Renal cortical epithelial cell (primary cell): ENCODE measurements at places on chromosomes 7 and 10. TPM values are rescaled to one million over a fixed set of nuclear protein-coding genes. Genes with fewer than 3 reads are reported as not detected.
A peak's percentile ranks its signal among the peaks of the same experiment; 100 is the strongest.

TRIM73 gene
- 0.35 and 1.2 TPM in 2 replicates for total RNA-seq

ICA1 gene
- total RNA-seq: 13.7 and 26.6 TPM in 2 replicates

DOCK4 gene
- total RNA-seq: 24.5 and 50.4 TPM in 2 replicates

GRCh38 chr7:79245623-79246249 is 207.7 kb downstream of the MAGI2 start:
- DNase-seq: no peak

MOGAT3 gene
- total RNA-seq: not detected in 2 replicates

- DNase-seq: no peak
Observed at GRCh38 chr7:70131817-70132216, 533.5 kb downstream of the AUTS2 start.

DNA sequence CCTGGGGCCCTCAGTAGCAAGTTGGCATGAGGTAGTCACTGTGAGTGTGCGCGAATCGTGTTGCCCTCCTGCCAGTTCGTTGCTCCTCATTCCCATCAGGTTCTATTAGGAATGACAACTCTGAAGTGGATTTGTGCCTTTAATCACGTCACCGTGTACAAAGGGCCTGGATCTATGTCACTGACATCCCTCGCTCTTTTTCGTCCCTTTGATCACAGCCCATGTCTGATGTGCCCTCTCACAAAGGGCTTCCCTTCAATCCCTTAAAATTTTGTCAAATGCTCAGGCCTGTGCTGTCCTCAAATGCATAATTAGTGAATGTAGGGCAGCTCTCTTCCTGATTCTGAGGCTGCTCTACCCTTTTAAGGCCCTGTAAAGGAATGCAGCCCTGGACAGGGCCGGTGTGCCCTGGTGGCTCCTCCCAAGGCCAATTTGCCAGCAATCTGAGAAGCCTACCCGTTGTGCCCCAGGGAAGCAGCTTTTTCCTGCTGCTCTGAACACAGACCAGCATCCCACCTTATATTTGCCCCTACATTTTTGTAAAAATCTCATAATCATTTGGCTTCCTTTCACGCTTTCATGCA is 93.6 kb downstream of the TMEM178B start:
- no peak for DNase-seq

CTAGE6 gene
- total RNA-seq: 1.0 TPM in 1 of 2 replicates, not detected in the other

ITPRIP gene
- total RNA-seq: 5.6 and 8.1 TPM in 2 replicates

DGKI gene
- total RNA-seq: 8.0 and 17.5 TPM in 2 replicates

OGDHL gene
- 7.1 and 58.5 TPM in 2 replicates for total RNA-seq

DNA sequence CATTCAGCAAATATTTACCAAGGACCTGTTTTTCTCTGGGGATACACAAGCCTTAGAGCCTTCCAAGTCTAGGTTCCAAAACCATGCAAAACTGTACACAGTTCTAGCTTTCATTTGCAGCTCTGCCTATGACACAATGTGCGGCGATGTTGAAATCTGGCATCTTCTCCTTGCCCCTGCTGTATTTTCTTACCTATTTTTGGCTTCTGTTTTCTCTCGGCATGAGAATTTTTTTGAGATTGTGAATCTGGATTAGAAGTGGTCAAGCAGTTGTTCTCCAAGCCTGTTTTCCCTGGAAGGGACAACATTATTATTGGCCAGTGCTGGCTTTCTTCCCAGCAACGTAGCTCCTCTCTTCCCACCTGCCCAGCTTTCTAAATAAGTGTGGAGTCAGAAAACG is 176.3 kb downstream of the CREB5 start:
- DNase-seq: no peak

DNA sequence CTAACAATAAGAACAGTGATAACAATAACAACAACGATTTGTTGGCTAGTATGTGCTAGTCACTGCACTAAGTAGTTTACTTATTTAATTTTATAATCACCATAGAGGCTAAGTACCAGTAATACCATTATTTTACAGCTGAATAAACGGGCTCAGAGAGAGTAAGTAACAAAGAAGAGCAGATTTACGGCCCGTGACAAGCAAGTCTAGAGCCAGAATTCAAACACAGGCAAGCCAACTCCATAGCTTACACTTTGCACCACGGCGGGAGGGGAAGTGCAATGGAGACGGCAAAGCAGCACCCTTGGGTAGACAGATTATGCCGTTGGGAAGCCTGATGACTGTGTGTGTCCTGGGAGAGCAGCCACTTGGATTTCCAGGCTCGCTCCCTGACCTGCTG is 1.2 kb upstream of the OR6V1 start:
- DNase-seq: no peak

P4HA1 gene
- total RNA-seq: 184 and 302 TPM in 2 replicates

TLL2 gene
- total RNA-seq: 14.1 and 21.4 TPM in 2 replicates

GPC2 gene
- total RNA-seq: 1.6 and 2.3 TPM in 2 replicates

DNA sequence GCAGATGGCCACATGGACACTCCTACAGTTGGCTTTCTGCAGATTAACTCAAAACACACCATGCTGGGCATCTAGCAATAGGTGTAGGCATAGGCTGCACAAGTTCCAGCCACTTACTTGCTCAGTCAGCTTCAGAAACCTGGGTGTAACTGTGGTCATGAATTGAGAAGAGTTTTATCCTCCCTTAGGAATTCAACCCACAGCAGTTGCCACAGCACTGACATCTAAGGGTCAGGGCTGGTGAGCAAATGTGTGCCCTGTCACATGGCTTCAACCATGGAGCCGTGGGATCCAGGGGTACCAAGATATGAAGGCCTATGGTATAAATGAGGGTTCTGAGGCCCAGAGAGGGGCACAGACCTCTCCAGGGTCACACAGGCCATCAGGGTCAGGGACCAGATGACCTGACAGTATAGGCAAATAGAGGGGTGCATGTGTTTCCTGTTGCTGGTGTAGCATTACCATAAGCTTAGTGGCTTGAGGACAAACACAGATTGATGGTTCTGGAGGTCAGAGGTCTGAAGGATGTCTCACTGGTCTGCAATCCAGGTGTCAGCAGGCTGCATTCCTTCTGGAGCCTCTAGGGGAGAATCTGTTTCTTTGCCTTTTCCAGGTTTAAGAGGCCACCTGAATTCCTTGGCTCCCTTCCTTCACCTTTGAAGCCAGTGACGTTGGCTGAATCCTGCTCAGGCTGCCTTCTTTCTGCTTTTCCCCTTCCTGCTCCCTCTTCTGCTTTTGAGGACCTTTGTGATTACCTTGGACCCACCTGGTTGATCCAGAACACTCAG is 24.1 kb downstream of the MINDY4 start:
- peak; percentile 54 for DNase-seq
